Pancreas (tissue), 10 donors: ENCODE measurements at places on chromosomes 11 and 22. TPM values are rescaled to one million over a fixed set of nuclear protein-coding genes. Genes with fewer than 3 reads are reported as not detected.

DNA sequence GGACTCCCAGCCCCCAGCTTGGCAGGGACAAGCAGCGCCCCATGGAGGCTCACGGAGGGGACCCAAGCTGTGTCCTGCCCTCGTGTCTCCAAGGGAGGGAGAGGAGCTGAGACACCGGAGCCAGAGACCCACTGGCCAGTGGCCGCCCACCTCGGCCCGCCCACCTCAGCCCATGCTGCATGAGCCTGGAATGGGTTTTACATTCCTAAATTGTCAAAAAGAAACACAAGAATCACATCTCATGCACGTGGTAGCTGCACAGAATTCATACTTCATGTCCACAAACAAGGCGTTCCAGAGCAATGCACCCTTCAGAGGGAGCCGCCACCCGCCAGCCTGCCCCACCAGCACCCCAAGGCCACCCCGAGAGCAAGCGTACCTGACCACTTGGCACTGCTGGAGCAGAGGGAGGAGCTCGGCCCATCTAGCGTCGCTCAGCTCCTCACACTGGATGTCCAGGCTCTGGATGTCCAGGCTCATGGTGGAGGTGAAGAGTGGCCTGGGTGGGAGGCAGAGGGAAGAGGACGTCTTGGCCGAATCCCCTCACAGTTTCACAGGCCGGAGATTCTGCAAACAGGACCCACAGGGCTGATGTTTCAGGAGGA, 5.3 kb downstream of the RNH1 start:
- DNase-seq, result no peak

- DNase-seq, result no peak
These were observed 3.5 kb downstream of the SPON1 start for GRCh38 chr11:13966013-13966412.

Gene FOLH1
- total RNA-seq, result not detected

GRCh38 chr11:9533736-9534473, 39.6 kb upstream of the WEE1 start:
- no peak for DNase-seq

GRCh38 chr22:41324821-41325528, 23.6 kb downstream of the ZC3H7B start:
- DNase-seq, result no peak

DNA sequence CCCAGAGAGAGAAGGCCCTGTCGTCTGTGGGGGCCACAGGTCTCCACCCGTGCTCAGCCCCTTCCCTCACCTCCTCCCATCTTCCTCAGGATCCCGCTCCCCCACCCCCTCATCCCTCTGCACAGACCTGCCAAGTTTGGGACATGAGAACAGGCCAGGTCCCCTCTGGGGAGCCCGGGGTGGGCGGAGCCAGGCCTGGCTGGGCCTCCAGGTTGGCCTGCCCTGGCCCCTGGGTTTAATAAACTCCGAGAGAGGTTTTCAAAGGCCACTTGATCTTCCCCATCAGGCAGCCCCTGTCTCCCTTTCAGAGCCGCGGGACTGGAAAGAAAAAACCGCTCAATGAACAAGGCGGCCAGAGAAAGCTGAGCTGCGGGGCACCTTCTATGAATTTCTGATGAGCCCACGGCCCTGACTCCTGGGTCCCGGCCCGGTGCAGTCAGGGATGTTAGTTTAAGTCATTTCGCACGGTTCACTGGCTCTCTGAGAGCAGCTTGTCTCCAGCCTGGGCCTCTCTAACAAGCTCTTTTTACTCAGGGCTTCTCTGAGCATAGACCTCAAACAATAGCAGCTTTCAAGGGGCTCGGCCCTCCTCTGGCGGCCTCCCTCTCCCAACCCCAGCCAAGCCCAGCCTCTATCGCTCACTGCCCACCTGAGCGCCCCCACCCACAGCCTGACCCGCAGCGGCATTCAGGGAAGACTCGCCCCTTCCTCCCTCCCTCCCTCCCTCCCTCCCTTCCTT, 64.8 kb downstream of the RPUSD4 start:
- no peak for DNase-seq
